T-helper 22 cell (primary cell): ENCODE measurements at places on chromosomes 7 and 10.

GRCh38 chr7:128672927-128673517 is 930 bp downstream of the GARIN1A start:
- DNase-seq = no peak

DNA sequence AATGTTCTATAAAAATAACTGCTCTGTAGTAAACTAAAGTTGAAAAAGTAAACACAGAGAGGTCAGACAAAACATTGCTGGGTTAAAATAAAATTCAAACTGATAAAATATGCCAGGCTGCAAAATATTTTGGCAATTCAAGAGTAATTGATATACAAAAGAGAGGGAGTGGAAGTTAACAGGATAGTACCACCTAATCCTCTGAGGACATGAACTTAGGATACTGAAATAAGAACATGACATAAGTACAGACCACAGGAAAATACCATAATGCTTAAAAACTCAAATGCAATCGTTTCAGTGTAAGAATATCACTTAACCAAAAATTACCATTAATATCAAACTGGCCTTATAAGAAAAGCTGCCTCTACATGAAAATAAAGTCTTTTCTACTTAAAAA is 37.6 kb upstream of the GPR22 start:
- DNase-seq = no peak

DNA sequence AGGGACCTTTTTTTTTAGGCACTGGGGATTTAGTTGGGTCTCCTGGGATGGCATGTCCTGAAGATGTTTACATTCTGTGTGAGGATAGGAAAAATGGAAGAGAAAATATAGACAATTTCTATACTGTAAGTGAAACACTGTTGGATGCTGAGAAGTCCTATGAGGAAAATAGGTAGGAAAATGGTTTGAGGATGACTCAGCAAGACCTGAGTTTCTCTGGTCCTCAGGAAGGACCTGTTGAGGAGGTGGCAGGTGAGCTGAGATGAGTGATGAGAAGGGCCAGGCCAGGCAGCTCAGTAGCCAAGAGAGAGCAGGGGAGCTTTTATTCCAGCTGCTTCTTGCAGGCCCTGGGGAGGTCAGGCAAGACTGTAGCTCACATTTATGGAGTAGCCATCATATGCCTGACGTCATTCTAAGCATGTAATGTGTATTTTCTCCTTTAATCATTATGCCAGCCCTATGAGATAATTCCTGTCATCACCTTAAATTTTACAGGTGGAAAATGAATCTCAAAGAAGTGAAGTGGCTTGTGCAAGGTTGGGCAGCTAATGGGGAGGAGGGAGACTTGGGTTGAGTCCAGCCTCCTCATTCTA is 19.1 kb upstream of the LRRC18 start:
- no peak for DNase-seq

DNA sequence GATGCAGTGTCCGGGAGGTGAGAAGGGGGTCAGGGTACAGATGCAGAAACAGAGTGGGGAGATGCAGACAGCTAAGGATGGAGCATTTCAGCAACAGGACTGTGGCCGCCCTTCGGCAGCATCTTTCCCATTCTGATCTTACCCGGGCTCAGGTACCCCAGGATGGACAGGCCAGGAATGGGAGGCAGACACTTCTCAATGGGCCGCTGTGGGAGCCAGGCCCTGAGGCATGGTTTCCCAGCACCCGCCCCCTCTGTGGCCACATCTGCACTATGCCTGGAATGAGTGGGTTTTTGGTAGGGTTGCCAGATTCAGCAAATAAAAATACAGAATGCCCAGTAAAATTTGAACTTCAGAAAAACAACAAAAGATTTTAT is 105.2 kb upstream of the CTBP2 start:
- DNase-seq = no peak

DNA sequence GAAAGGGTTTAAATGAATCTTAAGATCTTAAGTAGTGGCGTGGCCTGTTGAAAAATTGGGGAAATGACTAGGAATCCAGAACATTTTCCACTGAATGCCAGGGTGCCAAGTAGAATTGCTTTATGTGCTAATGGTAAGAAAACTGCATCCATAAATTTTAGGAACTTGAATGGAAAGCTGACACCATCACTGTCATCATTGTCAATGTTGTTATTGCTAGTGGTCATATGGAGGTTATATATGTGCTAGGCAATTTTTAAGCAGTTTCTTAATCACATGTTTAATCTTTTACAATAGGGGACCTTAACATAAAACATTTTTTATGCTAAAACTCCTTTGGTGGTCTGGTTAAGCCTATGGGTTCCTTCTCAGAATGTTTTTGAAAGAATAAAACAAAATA is 13.1 kb downstream of the MARCHF5 start:
- no peak for DNase-seq

GRCh38 chr7:138460176-138460648 is at the start of gene TRIM24:
TSS of gene TRIM24 (plus strand) at chr7:138460259. CDS start at chr7:138460549, 290 bp downstream.
- no peak for DNase-seq

GRCh38 chr10:44673245-44673983 is 237.7 kb upstream of the TMEM72 start:
- no peak for DNase-seq

DNA sequence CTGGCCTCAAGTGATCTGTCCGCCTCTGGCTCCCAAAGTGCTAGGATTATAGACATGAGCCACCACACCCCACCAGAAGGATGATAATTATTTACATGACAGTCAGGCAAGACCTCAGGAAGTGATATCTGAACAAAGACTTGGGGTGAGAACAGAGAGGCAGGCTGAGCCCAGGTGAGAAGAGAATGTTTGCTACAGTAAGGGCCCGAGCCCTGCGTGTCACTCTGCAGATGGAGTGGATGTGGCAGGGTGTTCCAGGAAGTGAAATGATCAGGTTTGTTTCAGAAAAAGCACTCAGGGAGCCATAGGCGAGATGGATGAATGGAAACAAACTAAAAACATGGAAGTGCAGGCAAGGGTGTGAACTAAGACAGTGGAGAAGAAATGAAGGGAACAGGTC is 22.2 kb downstream of the SFMBT2 start:
- DNase-seq = no peak

DNA sequence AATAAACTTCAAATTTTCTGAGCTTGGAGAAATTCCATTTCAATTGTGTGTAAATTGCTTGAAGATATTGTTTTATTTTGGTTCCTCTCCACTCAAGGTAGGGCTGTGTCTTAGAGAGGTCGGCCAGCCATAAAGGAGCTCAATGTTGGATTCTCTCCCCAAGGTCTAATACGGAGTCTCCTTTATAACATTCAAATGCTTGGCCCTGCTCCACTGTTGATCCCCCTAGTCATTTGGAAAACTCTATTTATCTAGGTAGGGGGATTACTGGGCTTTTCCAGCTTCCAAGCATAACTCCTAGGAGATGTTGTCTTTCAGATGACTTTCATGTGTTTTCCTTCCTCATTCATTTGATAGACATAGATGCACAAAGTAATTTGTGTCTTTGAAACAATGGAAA is 170.9 kb downstream of the LRMDA start:
- no peak for DNase-seq
